ENCODE measurements at places on chromosomes 3 and 15.
A peak's percentile ranks its signal among the peaks of the same experiment; 100 is the strongest.

- DNase-seq: no peak
These were observed 173.6 kb downstream of the P3H2 start for GRCh38 chr3:189947068-189947467.

GRCh38 chr3:27545061-27545460 is 60.9 kb upstream of the SLC4A7 start:
- DNase-seq: no peak

- no peak for DNase-seq
These were observed 410.6 kb upstream of the WNT5A start for GRCh38 chr3:55897573-55898224.

DNA sequence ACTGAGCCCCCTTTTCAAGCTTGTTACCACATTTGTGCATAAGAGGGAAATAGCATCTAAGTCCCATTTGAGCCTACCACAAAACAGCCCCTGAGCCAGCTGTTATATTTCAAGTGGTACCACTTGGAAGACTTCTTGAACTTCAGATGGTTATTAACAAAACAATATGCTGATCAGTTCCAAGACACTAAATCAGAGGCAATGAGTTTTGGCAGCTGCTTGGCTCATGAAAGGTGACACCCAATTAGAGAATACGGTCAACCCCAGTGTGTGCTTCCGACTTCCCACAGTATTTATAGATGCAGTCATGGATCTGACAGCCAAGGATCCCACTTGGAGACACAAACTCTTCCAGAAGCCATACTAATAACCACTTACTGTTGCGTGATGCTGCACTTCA is 469.6 kb upstream of the PPP2R3A start:
- DNase-seq: no peak

GRCh38 chr3:159239059-159239458 is 437.2 kb downstream of the MFSD1 start:
- no peak for DNase-seq

- DNase-seq: peak; percentile 12
These were observed 114.8 kb downstream of the IGF1R start for GRCh38 chr15:98763179-98763578.

- no peak for DNase-seq
These were observed 734.3 kb upstream of the CFAP20DC start for GRCh38 chr3:59784164-59784563.

DNA sequence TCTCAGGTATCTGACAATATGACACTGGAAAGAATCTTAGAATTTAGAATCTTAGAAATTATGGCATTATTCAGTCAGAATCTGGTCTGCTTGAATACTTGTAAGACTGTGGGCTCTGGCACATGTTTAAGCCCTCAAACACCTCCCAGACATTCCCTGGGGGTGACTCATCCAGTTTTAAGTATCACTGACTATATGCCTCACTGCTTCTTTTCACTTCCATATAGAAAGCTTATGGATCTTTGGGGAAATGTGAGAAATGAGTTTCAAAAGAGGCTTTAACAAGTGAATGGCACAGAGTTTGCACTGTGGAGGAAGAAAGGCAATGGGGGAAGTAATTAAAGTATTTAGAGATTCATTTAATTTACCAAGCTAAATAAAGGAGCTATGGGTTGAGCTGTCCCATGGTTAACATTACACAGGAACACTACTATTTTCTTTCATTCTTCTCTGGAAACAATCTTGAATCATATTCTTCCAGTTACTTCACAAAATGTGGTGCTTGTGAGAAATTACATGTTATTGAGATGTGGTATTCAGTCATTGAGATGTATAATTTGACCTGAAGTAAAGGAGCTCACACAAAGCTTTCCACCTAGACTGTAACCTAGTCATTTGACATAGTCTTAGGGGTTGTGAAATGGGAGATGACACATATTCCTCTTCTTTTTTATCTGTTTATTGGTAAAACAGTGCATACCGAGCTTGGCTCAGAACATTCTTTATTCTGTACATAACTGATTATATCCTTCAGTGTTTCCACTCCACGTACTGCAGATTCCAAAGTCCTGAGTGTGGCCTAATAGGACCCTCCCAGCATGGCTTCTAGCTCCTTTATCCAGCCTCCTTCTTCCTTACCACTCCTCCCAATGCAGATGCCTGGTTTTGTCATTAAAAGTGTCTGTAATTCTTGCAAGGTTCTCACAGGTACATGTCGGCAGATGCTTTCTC is 544.6 kb upstream of the NECTIN3 start:
- no peak for DNase-seq

GRCh38 chr3:10333349-10333650 is 12.4 kb upstream of the SEC13 start:
- DNase-seq: no peak

All from dermis microvascular lymphatic vessel endothelial cell (primary cell).